ENCODE measurements at places on chromosomes 1 and 21. TPM values are rescaled to one million over a fixed set of nuclear protein-coding genes. Genes with fewer than 3 reads are reported as not detected.

GRCh38 chr21:44842721-44843445, 25.0 kb upstream of the SUMO3 start:
- DNase-seq: no peak

DNA sequence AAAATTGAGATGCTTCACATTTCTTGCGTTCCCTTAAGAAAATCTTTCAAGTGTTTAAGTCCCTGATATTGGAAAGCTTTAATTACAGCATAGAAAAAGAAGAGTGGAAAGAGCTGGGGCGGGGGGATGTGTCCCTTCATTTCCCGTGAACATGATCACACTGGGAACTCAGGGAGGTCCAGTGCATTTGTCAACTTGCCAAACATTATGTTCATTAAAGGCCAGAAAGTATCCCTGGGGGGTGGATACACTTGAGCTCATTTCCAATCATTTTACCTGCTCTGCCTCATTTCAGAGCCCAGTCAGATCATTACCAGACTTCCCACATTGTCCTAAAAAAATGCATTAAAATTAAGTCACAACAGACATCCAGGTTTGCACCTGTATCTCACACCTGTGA, 123.6 kb upstream of the KCNJ15 start:
- no peak for DNase-seq

- DNase-seq: no peak
Observed at GRCh38 chr1:192962901-192963300, 96.3 kb downstream of the UCHL5 start.

- DNase-seq: no peak
Observed at GRCh38 chr1:167617153-167618147, 12.6 kb upstream of the RCSD1 start.

DNA sequence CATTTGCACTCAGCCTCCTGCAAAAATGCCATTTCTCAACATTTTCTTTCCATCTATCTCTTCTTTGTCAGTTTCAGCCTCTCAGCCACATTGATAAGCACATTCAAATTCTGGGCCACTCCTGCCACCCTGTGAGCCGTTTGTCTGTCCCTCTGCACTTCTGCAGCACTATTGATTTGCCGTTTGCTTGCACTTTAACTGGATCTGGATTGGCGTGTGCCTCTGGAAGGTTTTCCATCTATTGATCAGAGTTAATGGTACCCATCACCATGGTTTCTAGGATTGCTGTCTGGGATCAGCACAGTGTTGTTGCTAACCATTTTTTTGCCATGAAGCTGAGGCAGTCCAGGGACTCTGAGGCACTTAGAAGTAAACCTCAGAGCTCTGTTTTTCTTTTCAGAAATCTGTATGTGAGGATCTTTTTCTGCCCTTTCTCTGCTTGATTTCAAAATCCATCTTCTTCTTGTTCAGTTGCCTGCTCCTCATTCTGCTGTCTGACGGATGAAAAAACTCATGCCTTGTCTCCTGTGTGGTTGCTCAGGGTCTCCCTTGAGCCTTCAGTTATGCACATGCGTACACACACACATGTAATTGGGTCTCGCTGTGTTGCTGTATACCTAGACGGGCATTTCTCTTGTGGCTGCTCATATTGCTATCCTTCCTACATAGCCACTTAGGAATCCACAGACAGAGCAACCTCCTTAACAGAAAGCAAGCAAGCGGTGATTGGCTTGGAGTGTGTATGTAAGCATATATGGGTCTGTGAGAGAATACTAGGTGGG, 67.9 kb downstream of the NOS1AP start:
- DNase-seq: no peak

DNA sequence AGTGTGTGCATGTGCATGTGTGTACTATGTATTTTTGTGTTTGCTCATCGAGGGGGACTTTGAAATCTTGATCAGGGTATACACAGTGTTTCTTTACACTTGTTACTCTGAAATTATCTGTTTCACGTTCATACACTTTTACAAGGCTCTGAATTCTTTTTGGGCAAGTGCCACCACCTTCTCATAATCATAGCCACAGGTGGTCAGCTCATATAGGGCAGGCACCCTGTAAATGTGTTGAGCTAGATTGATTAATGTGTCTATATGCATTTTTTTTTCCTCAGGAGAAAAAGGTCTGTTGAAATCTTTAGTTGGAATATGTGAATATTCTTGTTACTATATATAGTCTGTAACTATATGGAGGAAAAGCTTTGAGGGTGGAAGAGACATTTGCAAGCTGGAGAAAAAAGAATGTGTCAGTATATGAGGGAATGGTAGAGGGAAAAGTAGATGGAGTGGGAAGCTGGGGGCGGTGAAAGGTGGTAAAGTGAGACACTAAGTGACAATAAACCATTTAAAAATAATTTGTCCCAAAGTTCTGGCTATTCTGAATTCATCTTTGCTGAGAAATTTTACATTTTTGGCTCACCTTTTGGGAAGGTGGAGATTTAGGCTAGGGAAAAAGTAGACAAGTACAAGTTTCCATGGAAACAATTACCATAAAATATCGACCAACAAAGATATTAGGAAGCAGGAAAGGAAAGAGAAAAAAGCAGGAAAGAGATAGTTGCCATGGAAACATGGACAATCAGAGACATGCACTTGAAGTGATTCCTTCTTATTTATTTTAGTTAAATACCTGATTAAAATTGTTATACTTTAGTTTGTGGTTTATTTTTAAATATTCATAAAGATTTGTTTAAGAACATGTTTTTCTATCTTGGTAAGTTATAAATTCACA, 277.5 kb downstream of the PDE4B start:
- no peak for DNase-seq

GRCh38 chr1:3787349-3787715, 9.0 kb downstream of the LRRC47 start:
- DNase-seq: no peak

GRCh38 chr1:39270368-39270767, 65.9 kb downstream of the MACF1 start:
- no peak for DNase-seq

- no peak for DNase-seq
Observed at GRCh38 chr1:109828756-109829505, 65.2 kb upstream of the EPS8L3 start.

- no peak for DNase-seq
Observed at GRCh38 chr1:231422798-231423309, 767 bp upstream of the EGLN1 start.

DNA sequence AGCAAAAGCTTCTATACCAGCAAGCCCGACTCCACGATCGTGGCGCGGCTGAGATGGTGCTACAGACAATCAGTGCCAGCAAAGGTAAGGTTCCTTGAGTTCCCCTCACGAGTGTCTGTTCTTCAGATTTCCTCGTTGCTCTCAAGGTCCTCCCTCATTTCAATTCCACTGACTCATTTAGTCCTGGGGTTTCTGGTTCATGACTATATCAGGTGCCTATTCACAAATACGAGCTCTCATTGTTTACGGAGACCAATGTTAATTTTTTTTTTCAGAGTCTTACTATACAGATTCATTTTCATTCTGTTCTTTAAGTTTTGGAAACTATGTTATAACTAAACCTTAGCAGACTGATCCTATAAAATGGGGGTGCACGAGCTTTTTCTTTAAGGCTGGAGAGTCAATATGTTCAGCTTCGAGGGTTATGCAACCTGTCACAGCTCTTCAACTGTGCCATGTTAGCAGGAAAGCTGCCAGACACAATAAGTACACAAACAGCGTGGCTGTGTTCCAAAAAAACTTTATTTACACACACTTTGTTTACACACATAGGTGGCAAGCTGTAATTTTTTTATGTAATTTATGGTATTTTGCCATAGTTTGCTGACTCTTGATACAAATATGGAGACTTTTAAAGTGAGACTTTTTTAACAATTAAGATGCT, 134.3 kb downstream of the ZP4 start:
- no peak for DNase-seq

DNA sequence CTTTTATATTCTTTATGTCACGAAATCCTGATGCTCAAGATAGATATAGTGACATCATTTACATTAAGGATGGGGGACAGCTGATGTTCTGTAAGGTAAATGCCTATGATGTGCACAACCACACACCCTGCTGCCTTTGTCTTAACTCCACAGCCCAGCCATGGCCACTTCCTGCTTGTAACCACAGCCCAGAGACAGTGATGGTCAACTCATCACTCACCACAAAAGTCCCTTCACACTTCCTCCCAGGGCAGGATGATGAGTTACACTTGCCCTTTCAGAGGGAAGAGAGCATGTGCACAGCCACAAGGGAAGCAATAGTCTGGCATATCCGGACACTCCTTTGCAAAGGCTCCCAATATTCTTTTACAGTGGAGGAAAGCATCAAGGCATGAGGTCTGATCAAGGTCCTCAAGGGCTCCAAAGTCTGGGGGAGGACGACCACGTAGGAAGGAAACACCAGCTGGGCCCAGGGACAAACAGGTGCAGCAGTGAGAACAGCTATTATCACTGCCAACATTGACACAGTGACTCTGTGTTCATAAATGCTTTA, 53.8 kb downstream of the PLPP3 start:
- DNase-seq: no peak

DNA sequence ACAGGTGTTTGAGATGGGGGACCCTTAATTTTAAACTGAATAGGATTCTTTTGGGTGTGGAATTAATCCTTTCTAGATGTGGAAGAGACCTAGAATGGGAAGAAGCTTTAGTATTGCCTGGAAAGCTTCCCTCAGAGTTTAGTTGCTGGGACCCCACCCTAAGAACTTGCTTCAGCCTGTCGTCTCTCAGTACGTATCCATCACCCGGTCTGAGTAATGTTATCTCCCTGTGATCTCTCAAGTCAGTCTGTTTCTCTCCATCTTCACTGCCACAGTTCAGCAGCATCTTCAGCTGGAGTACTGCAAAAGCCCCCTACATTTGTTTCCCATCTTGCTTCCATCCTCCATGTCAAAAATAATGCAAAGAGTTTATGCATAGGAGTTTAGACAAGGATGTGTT, 28.9 kb downstream of the CNST start:
- DNase-seq: no peak

- DNase-seq: no peak
Observed at GRCh38 chr1:245398180-245398579, 243.4 kb downstream of the KIF26B start.

- no peak for DNase-seq
Observed at GRCh38 chr1:1781526-1781903, 3.2 kb upstream of the NADK start.

DNA sequence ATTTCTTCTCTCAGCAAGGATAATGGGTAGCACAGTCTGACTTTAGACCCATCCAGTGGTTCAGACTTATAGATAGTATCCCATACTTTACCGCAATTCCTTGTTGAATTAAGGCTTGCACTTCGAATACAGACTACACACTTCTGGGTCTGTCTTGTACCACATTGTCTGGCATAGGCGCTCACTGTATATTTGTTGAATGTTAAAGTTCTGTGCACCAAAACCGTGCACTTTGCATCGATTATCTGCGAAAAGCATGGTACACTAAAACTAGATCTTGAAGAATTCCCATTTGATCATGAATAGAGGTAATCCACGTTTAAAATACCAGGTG, 556 bp upstream of the RYR2 start:
- no peak for DNase-seq

GRCh38 chr1:37561133-37562132, 4.7 kb downstream of the DNALI1 start:
- peak; percentile 6 for DNase-seq

DNA sequence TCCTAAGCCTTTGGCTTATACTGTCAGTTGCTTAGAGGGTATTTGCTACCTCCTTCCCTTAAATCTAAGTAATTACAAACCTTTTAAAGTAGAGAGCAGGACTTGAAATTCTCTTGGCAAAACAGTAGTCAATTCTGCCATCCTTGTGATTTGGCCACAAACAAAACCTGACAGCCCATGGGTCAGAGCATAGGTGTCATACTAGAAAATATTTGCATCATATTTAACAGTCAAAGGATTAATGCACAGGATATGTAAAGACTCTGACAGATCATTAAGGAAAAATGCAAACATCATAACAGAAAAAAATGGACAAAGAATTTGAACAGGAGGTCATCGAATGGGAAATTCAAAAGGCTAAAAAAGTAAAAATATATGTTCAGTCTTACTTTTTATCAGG, 50.5 kb downstream of the ZFYVE9 start:
- DNase-seq: no peak

DNA sequence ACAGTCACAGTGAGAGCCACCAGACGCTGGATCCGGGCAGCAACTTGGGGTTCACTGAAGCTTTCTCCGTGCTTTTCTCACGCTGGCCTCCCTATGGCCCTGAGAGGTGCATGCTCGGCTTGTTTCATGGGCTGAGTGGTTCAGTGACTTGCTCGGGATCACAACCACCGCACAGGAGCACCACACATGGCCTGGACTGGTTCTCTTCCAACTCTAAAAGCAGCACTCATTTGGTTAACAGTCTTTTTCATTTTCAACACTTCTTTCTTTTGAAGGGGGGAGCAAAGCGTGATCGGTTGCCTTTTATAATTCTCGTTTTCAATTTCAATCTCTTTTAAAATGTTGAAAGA, 26.2 kb downstream of the UBIAD1 start:
- no peak for DNase-seq

DNA sequence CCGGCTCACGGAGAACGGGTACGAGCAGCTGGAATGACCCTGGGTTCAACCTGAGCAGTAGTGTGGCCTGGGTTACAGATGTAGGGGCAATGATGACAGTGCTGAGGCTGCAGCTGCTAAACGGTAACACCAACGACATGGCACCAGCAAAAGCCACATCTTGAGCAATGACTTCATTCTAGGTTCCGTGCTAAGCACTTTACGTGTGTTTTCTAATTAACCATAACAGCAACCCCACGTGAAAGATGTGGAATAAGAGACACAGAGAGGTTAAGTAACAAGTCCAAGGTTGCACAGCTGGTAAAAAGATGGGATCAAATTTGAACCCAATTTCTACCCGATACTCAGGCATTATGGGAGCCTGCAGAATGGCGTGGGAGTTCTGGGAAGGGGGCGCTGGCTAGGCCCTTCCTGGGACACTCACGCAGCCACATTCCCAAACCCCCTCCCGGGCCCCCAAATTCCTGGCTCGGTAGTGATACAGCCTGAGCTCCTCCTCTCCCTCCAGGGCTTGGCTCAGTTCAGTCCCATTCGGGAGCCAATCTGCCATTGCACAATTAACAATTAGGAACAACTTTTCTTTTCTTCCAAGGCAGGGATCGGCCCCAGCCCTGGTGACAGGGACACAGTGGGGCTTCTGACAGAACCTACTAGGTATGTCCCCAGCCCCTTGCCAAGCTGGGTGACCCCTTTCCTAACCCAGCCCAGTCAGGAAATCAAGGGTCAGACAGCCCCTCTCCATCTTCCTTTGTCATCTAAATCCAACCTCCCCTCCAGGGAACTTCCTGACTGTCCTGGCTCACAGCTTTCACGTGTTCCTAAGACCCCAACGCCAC, 23.8 kb upstream of the ECE1 start:
- no peak for DNase-seq

Gene SYPL2
- total RNA-seq: not detected

Gene CD1D
- total RNA-seq: not detected

Gene TBCE
- 25.7 TPM for total RNA-seq

Gene LIN28A
- not detected for total RNA-seq

Gene MCOLN3
- 0.50 TPM for total RNA-seq

Gene DNTTIP2
- total RNA-seq: 109 TPM

Data from CD8-positive, alpha-beta memory T cell (primary cell).